NCI-H774 (cell line): ENCODE measurements at places on chromosomes 5 and 9.

DNA sequence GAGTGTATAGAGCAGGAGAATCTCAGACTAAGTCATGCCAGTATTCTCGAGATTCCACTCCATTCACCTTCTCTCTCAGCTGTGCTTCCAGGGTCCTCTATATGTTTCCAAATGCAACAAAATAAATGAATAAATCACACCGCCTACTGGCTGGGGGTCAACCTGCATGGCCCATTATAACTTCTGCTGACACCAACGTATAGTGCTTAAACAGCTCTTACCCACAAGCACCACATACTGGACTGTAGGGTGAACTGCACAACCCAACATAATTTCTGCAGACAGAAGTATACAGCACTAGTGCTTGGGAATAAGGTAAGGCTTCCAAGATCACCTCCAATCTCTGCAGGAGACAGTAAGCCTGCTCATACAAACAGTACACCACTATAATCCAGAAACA, 33.1 kb upstream of the HTR4 start:
- no peak for DNase-seq

DNA sequence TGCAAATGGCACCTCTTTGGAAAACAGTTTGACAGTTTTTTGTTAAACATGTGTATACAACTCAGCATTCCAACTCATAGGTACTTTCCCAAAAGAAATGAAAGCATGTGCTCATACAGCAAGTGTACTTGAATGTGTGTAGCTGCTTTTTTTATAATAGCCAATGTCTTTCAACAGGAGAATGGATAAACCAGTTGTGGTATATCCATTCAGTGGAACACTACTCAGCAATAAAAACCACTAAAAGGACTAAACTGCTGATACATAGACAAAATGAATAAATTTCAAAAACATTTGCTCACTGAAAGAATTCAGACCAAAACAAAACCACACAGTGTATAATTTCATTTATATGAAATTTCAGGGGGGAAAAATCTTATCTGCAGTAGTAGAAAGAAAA, 267.3 kb downstream of the NR2F1-AS1 start:
- no peak for DNase-seq

DNA sequence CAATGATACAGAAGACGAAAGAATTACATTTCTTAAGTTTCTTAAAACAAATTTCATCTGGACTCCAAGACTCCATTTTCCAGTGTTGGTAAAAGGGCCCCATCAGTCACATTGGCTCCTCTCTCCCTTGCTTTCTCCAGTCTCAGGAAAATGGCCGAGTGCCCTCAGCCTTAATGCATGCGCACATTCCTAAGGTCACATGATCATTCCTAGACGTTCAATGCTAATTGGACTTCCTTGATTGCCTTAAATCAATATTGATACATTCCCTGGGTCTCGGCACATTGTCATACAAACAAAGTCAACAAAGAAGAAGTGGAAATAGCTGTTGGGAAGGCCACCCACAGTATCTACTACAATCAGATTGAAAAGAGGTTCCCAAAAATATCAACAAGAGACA, 413.6 kb upstream of the GRAMD2B start:
- DNase-seq, result no peak

GRCh38 chr9:81849631-81850259, 78.5 kb upstream of the SPATA31D4 start:
- no peak for DNase-seq

DNA sequence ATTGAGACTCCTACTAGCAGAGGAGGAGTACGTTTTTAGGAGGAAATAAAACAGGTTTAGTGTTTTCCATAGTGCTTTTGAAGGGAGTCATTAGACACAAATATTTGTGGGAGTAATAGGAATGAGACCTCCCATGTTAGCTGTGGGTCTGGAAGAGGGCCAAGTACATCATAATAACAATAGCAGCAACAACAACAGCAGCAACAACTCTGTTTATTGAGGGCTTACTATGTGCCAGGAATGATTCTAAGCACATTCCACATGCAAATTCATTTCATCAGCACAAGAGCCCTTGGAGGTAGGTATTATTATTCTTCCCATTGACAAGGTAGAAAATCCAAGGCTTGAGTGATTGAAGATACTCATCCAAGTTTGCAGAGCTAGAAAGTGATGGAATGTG, 384.2 kb upstream of the RPS23 start:
- DNase-seq, result no peak

- no peak for DNase-seq
Observed at GRCh38 chr9:100670719-100671118, 92.8 kb downstream of the CAVIN4 start.

- DNase-seq, result peak; percentile 36
Observed at GRCh38 chr5:148998174-148998797, 64.6 kb downstream of the SH3TC2 start.
